LNCaP clone FGC (cell line): ENCODE measurements at places on chromosomes 2 and 18.

DNA sequence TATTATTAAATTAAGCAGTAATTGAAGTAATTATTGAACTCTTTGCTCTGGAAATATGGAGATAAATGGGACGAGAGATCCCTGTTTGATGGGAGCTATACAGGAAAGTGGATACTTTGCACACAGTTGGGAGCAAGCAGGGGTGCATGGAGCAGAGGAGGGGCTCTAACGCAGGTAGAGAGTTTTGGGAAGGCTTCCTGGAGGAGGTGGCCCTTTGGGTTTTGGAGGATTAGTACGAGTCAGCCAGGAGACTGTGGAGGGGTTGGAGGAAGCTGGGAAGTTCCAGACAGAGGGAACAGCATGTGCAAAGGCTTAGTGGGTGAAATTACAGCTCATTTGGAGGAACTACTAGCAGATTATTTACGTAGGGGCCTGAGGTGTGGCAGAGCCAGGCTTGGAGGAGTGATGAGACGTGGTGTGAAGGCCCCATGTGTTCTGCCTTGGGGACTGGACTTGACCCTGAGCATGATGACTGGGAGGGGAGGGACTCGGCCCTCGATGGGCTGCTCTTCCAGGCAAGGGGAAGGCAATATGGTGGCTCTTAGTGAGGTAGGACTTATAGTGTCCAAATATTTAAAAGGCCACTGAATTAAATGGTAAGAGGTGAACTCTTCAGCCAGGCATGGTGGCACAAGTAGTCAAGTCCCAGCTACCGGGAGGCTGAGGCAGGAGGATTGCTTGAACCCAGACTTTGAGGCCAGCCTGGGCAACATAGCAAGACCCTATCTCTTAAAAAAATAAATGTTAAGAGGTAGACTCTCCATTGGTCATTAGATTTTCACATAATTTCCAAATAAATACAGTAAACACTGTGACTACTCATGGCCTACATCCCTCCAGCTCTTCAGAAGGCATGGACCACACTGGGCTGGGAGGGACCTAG is 30.2 kb downstream of the GREB1 start:
- no peak for DNase-seq

GRCh38 chr2:217158928-217159327 is 299.1 kb upstream of the TNP1 start:
- no peak for DNase-seq

DNA sequence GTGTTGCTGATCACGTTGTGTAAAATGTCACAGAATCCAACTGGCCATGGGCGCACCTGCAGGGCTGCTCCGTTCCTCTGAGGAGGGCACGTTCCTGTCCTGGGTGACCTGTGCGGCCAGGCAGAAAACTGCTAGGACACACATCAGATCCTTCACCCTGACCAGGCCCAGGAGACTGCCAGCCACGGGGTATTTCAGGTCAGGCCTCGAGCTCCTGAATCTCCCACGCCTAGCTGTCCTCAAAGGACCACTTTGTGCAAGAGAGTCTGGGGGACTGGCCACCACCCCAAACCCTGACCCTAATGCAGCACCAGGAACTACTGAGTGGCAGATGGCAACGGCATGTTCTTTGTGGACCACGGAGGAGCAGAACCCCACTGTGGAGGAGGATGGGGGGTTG is 11.1 kb downstream of the PRLH start:
- DNase-seq: no peak

DNA sequence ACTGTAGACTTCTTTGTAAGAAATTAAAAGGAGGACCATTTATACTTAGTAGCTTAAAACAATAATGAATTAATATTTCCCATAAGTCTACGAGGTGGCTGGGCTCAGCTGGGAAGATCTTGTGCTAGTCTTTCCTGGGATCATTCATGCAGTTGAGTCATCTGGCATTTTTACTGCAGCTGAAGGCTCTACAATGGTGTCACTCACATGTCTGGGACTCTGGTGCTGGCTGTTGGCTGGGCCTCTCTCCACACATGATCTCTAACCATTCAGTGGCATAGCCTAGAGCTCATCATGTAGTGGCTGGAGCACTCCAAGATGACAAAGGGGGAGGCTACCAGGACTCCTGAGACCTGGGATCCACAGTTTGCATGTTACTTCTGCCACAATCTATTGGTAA is 35.5 kb downstream of the CLASP1 start:
- no peak for DNase-seq

- DNase-seq: no peak
These were observed 29.7 kb downstream of the XDH start for GRCh38 chr2:31384771-31385276.
